Activated naive CD4-positive, alpha-beta T cell (primary cell): ENCODE measurements at places on chromosomes 1 and 21.

- DNase-seq: no peak
Observed at GRCh38 chr1:198933515-198934222, 294.8 kb downstream of the PTPRC start.

- no peak for DNase-seq
Observed at GRCh38 chr1:35210321-35211119, 17.6 kb upstream of the SFPQ start.

- no peak for DNase-seq
Observed at GRCh38 chr1:231171623-231172197, 9.9 kb downstream of the TRIM67 start.

GRCh38 chr1:9853249-9853595, 29.5 kb upstream of the CLSTN1 start:
- no peak for DNase-seq

DNA sequence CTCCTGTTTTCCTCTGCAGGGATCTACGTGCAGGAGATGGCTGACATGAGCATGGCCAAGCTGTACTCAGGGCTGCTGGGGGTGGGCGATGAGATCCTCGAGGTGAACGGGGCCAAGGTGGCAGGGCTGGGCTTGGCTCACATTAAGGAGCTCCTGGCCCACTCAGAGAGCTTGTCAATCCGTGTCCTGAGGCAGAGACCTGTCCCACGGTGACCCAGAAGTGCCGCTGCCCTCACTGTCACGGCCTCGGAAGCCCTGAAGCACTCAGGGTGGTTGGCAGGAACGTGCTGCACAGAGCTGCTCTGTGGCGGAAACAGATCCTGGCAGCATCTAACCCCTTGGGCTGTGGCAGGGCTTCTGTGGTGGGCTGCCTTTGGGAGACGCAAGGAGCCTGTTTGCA, 37.6 kb downstream of the KIAA1614 start:
- no peak for DNase-seq

GRCh38 chr21:41966872-41967621, 13.2 kb upstream of the C2CD2 start:
- DNase-seq: no peak

- DNase-seq: no peak
Observed at GRCh38 chr1:24420547-24420946, 4.9 kb downstream of the NIPAL3 start.

DNA sequence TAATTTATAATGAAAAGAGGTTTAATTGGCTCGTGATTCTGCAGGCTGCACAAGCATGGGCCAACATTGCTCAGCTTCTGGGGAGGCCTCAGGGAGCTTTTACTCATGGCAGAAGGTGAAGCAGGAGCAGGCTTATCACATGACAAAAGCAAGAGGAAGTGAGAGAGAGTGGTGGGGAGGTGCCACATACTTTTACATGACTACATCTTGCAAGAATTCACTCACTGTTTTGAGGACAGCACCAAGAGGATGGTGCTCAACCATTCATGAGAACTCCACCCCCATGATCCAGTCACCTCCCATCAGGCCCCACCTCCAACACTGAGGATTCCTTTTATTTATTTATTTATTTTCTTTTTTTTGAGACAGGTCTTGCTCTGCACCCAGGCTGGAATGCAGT, 5.5 kb upstream of the PLEKHM2 start:
- no peak for DNase-seq

GRCh38 chr1:241992734-241993133, 6.2 kb downstream of the MAP1LC3C start:
- no peak for DNase-seq

DNA sequence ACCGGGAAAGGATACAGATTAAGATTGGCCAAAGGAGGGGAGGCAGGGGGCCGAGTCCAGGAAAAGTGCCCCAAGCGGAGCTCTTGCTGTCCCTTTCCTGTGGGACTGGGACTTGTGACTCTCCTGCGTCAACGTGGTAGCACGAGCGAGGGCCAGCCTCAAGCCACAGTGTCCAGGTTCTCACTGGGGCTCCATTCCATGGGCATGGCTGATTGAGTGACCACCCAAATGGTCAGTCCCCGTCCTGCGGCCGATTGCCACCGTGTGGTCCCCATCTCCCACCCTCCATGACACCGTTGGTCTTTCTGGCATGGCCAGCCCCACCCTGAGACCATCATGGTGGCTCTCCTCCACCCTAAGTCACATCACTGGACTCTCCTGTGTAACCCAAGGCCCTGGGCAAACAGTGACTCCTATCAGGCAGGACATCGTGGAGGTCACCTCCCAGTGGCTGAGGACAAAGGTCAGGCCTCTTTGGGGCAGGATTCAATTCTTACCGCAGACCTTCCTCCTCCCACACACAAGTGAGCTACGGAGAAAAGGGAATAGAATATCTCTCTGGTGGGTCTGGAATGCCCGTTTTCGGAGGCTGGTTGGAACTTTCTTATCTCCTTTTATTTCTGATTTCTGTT, 8.9 kb upstream of the C1orf174 start:
- DNase-seq: no peak

DNA sequence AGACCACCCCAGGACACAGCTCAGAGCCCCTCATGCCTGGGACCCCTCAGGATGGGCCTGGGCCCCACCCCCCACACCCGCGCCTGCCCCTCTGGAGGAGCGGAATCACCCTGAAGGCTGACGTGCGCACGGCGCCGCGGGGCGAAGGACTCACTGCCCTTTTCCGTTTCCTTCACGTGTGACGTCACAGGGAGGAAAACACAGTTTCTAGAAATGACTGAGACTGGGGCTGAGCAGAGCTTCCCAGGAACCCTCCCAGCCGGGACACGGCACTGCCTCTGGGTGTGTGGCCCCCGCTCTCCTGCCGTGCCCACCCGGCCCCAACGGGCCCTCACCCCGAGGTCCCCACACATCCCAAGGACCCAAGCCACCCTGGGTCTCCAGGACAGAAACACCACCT, 5.4 kb upstream of the TNFRSF4 start:
- no peak for DNase-seq

DNA sequence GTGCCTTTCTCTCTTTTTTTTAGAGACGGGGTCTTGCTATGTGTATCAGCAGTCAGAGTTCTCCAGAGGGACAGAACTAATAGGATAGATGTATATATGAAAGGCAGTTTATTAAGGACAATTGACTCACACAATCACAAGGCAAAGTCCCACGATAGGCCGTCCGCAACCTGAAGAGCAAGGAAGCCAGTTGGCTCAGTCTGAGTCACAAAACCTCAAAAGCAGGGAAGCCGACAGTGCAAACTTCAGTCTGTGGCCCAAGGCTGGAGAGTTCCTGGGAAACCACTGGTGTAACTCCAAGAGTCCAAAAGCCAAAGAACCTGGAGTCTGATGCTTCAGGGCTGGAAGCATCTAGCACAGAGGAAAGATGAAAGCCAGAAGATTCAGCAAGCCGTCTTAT, 16.3 kb upstream of the H3-3A start:
- no peak for DNase-seq

DNA sequence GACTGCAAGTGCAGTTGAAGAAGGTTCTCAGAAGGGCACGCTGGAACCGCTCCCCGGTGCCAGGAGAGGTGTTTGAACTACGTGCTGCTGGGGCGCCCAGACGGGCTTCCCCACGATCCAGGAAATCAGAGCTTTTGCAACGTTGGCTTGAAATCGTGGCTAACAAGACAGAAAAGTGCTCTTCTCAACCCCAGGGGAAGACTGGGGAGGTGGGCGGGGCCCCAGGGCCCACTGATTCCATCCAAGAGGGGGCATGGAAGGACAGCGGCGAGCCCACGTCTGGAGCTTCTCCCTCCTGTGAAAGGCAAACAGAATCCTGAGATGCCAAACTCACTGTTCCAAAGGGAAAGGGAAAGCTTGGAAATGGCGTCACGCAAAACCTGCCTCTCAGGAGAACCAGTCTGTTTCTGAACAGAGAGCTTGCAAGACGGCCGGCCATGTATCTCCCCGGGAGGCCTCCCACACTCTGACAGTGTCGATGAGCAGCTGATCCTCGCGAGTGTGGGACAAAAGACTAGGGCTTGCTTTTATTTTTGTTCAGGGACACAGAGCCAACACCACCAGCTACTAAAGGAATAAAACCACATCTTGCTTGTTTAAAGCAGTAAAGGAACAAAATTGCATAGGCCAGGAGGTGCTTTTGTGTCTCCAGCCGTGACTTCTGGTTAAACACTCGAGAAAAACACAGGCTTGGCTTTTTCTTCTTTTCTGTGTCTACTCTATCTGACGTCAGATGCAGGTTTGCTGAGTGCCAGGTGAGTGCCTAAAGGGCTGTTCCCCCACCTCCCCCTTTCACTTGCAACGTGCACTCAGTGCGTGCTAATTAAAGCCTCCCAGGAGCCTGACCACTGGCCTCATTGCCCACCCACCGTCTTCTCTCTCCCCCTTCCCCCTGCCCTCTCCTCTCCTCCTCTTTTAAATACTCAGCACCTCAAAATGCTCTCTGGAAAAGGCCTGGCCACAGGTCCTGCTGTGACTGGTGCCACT, 41.5 kb downstream of the LRRC3 start:
- DNase-seq: no peak

DNA sequence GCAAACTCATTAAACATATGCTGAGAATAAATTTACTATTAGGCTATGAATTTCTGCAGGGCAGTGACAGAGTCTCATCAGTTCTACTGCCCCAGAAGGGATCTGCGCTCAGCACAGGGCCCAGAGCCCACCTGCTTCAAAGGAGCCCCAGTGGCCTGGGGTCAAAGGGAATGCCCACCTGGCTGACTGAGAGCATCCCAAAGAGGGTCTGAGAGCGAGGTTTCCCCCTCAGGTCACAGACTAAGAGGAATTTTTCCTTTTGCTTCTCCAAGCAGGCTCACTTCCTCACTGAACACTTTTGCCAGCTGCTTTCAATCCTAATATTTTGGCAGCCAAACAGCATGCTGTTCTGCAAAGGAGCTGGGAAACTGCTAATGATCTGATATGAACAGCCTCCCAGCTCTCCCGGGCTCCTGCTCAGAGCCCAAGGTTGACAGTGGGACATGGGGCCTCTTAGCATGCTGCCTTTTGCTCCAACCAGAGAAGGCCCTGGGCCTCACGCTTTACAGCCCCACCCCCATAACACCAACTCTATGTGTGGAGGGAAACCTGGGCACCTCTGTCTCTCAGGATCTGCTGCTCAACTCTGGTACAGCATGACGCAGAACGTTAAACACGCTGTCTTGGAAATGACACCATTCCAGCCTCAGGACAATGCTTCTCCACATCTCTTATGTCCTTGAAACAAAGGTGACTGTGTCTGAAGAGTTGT, 70.7 kb upstream of the SYT6 start:
- no peak for DNase-seq

- peak; percentile 4 for DNase-seq
Observed at GRCh38 chr1:181397845-181398244, 85.5 kb upstream of the CACNA1E start.

GRCh38 chr1:116847688-116848531, 61.8 kb upstream of the PTGFRN start:
- no peak for DNase-seq

- DNase-seq: no peak
Observed at GRCh38 chr1:66767626-66768025, 15.4 kb downstream of the DYNLT5 start.
